ENCODE measurements at places on chromosomes 12 and 14.

DNA sequence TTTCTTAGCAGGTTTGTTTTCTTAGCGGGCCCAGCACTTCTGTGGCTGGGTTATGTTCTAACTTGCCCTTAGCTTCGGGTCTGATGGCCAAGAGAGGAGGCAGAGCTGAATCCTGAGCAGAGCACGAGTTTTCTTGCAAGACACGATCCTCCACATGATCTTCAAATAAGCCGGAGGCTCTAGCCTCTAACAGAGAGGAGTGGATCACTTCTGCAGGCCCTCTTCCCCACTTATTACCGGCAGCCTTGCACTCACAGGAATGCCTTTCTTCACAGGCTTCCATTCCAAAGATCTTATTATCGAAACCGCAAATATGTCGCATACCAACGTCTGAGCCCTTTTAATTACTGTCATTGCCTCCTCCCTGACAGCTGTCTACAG is 79.5 kb downstream of the SINHCAF start:
- no peak for DNase-seq

DNA sequence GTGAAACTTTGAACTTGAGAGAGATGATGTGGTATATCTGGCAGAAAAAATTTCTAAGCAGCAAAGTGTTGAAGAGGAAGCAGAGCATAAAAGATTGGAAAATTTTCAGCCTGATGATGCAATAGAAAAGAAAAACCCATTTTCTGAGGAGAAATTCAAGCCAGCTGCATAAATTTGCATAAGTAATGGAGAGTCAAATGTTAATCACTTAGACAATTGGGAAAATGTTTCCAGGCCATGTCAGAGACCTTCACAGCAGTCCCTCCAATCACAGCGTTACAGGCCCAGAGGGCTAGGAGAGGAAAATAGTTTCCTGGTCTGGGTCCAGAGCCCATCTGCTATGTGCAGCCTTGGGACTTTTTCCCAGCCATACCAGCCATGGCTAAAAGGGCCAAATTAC is 469.0 kb upstream of the FOXG1 start:
- no peak for DNase-seq

- DNase-seq = no peak
Observed at GRCh38 chr12:62296001-62296400, 35.8 kb downstream of the USP15 start.

DNA sequence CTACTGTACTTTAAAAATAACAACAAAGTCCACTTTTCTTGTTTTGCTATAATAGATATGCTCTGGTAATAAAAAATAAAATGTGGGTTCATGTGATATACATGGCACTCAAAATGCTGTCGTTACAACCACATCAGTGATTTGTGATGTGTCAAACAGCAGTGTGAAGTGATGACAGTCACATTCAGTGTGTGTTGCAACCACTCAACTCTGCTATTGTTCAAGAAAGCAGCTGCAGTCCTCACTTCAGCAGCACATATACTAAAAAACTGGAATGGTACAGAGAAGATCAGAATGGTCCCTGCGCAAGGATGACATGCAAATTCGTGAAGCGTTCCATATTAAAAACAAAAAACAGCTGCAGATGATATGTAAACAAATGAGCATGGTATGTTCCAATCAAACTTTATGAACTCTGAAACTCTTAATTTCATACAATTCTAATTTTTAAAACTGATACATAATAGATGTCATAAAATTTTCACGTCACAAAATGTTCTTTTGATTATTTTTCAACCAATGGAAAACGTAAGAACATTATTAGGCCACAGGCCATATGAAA is 6.7 kb downstream of the TRMT5 start:
- no peak for DNase-seq

DNA sequence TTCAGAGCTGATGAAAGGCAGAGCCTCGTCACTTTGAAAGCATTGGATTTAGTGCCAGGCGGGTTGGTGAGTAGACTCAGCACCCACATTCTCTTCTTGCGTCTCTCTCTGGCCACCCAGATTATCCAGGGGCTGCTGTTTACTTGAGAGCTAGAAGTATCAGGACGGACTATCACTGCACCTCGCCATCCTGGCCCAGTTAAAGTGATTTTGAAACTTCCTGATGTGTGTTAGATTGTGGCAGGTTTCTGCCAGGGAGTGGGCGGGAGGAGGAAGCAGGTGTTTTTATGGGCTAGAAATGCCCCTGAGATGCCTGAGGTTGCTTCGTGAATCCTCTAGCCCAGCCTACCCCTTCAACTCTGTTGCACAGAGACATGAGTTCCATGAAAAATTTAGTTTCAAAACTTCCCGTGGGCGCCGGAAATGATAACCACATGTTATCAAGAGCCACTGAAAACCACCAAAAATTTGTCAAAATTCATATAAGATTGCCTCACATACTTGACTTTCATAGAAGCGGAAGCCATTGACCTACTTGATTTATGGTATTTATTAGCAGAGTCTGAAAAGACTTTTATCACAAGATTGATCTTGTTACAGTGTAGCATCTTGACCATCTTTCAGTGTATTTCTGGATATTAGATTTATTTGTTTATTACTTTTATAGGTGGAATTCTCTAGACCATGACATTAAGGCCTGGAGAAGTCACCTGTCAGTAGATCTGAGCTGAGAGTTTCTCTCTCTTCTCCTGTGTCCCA is 466.0 kb downstream of the RAD51B start:
- DNase-seq = no peak

GRCh38 chr14:54462048-54462447 is 20.9 kb upstream of the CNIH1 start:
- no peak for DNase-seq

DNA sequence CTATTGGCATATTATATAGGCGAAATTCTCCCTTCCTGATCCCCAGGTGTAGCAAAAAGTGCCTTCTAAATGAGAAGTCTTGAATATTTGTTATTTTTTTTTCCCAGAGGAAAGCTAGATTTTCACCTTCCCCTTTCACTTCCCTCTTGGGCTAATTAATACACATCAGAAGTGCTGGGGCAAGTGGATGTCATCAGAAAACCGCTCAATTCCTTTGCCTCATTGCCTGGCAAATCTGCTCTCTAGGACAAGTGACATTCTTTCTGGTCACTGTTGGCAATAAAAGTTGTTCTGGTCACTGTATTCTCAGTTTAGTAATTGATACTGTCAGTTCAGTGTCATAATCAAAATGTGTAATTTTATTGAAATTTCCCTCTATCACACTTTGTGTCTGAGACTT is 174.5 kb downstream of the ETNK1 start:
- no peak for DNase-seq

DNA sequence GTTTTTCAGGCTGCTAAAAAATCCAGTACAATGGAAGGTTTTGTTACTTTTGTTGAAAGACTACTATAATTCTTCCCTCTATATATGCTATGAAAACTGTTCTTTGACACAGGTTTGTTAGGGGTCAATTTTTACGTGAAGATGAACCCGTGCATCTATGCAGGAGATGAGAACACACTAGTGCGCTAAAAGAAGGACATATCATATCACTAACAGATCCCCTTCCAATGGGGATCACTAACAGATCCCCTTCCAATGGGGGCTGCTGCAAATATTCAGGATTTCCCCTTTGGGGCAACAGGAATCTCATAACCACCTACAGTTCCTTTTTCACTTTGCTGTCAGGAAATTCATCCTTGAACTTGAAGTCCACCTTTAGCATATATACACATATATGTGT is 75.1 kb downstream of the CLMN start:
- no peak for DNase-seq

DNA sequence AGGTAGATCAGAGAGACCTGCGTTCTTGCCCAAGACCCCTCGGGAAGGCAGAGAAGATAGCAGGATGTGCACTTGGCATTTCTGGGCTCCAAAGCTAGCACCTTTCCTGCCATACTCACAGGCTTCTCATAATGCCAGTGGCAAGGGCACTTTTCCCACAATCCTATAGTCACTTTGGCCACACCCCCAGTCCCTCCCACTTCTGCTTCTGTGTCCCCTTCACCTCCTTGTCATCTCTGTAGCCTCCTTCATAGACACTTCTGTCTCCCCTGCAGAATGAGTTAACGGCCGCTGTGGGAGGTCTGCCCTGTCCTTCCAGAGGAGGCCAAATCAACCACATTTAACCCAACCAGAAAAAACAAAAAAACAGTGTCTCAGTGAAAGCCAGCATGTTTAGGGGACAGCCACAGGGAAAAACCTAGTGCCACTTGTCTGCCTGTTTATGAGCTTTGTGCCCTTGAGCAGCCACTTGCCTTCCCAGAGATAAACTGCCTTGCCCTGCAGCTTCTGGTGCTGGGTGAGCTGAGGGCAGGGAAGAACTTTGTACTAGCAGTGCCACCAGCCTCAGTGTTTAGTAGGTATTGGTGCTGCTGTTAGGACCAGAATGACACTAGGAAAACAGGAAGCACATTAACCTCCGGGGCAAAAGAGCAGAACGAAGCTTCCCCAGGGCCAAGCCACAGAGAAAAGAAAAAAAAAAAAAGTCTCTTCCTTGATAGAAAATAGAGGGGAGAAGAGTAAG is 193.0 kb upstream of the PWP1 start:
- DNase-seq = no peak

DNA sequence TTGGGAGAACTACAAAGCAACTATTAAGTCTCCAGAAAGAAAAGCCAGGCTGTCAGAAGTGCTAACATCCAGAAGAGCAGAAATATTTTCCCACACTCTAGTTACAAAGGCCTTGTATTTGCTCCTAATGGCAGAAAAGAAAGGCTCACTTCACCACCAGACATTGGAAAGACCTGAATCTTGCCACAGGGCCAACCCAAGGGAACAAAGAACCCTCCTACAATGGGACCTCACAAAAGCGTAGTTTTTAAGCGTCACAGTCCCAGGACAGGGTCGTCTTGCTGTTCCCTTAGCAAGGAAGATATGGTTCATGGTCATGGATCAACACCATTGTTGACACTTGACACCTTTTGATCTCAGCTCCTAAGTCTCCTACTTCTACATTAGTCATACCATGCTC is 119.1 kb downstream of the RPS29 start:
- DNase-seq = no peak

- no peak for DNase-seq
Observed at GRCh38 chr12:48023386-48023785, 19.1 kb upstream of the COL2A1 start.

DNA sequence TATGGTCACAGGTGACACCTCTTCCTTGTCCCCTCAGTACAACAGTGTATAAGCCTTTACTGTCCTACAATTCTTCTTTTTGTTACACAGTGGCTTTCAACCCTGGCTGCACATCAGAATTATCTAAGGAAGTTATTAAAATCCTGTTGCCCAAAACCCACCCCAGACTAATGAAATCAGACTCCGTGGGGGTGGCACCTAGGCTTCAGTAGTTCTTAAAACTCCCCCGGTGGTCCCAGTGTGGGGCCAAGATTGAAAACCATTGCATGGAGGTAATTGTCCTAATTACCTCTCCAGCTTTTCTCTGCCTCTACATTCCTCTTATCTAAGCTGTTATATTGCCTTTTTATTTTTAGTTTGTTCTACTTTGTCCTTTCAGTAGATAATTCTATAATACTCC is 172.8 kb downstream of the DAD1 start:
- DNase-seq = no peak

GRCh38 chr12:11787933-11788849 is 138.7 kb downstream of the ETV6 start:
- DNase-seq = no peak

DNA sequence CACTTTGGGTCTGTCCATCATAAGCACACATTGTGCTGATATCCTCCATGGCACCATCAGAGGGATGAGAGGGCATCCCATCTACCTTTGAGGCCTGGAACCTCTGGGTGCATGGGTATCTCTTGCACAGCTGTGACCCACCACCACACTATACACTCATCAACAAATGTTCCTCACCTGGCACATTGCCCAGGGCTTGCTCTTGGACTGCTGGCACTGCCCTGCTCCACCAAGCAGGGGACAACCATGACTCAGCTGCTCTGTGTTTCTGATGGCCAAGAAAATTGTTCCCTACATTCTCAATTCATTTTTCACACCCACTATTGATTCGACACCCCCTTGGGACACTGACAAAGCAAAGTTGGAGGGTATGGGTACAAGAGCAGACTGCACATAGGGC is 155.5 kb downstream of the PTPRO start:
- no peak for DNase-seq

DNA sequence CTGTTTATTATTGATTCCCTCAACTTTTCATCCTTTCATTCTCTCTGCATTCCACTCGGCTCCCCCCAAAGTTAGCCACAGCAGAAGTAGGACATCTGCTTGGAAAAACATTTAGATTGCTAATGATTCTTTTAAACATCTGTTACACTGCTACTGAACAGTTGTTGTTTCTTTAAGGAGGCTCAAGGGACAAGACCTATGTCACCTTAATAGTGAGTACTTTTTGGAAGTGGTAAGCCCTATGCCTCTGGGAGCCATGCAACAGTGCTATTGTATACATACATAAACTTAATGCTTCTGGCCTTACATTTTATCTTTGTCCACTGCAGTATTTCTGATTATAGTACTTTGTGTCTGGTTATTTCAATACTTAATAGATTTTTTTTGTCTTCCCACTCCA is 628.2 kb upstream of the FOXG1 start:
- no peak for DNase-seq

DNA sequence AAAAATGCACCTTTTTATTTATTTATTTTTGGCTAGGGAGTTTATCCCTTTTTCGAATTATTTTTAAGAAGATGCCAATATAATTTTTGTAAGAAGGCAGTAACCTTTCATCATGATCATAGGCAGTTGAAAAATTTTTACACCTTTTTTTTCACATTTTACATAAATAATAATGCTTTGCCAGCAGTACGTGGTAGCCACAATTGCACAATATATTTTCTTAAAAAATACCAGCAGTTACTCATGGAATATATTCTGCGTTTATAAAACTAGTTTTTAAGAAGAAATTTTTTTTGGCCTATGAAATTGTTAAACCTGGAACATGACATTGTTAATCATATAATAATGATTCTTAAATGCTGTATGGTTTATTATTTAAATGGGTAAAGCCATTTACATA is 14.9 kb upstream of the SNAPC1 start:
- DNase-seq = no peak

- no peak for DNase-seq
Observed at GRCh38 chr12:2187195-2187945, 134.6 kb downstream of the CACNA1C start.

DNA sequence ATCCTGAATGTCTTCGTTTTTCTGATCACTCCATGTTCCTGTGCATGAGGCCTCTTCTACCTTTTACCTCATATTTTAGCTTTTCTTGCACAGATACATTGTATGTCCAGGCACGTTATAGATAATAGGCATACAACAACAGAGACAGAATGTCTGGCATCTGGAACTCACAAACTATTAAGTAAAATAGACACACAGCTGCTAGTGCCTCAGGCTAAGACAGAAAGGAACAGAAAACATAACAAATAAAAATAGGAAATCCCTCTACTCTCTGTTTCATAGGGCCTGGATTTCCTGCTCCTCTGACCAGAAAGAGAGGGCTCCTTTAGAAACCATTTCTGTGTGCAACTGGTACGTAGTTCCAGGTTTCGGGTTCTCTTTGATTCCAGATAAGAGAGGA is 48.6 kb downstream of the ATXN7L3B start:
- DNase-seq = no peak

GRCh38 chr12:80193865-80194264 is 94.5 kb downstream of the OTOGL start:
- DNase-seq = no peak

- no peak for DNase-seq
Observed at GRCh38 chr12:103334466-103334865, 161.3 kb downstream of the C12orf42 start.

Measured in stimulated activated CD4-positive, alpha-beta T cell treated with anti-CD3 and anti-CD28 coated beads, TNF-alpha, amount 100 ng/mL, for 1 hour (primary cell).